Stimulated activated effector memory CD8-positive, alpha-beta T cell treated with anti-CD3 and anti-CD28 coated beads, Interleukin-12 subunit alpha, Interleukin-12 subunit beta, amount 100 ng/mL, for 72 hours (primary cell): ENCODE measurements at places on chromosomes 2 and 18.

DNA sequence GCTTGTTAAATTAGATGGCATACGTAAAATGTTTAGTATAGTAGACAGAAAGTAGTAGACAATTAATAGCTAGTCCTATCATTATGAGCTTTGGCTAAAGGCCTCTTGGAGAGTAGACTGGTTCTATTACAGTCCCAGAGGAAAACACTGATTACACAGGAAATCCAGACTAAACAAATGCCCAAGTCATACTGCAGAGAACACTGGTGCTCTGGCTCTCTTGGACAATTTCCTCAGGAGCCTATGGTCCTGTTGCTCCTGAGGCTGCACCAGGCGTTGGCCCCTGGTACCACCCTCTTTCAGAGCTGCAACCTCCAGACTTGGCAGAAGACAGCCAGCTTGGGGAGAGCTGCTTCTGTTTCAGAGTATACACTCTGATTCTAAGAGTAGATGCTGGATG is 41.8 kb downstream of the STAT1 start:
- no peak for DNase-seq

DNA sequence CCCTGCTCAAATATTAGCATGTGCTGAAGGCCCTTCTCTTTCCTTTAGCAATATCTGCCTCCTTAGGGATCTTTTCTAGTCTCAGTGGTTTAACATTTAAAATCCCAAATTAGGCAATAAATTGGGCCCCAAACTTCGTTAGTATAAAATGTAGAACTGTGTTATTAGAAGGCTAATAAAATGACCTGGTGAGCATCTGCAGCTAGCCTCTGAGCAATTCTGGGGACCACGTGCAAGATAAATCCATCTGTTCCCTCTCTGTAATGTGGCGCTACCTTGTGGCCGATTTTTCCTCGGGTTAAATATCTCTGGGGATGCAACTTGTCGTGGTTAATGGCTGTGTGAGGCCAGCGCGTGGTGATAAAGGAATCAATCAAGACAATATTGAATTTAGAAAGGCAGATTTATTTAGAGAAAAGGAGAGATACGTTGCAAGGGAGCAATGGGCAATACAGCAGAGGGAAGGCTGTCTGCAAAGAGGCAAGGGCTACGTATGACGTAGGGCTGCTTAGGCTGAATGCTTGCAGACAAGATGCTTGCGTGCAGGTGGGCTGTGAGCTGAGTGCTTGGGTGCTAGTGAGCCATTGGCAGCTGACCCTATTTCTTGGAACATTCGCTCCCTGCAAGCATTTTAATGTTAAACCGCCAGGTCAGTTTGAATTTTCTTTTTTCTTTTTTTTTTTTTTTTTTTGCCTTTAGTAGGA is 18.5 kb upstream of the IL36G start:
- DNase-seq, result peak; percentile 26

GRCh38 chr2:229815342-229815741 is 101.0 kb upstream of the DNER start:
- no peak for DNase-seq

DNA sequence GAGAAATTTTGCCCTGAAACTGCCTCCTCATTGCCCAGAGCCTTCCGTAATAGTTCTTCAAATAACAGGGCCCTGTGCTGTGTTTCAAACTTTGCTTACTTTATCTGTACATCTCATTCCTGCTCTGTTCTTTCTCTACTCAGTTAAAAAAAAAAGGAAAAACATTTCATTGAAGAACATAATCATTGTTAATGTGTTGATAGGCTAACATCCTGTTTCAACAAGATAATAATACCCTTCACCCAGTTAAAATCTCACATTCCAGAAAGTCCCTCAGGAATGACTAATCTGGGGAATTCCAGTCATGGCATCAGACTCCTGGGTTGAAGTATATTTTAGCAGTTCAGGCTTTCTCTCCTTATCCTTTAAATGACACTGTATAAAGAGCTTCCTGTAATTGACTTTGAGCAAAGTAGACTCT is 45.6 kb upstream of the ITGAV start:
- DNase-seq, result no peak

GRCh38 chr2:62409442-62409841 is 96.6 kb downstream of the TMEM17 start:
- no peak for DNase-seq

DNA sequence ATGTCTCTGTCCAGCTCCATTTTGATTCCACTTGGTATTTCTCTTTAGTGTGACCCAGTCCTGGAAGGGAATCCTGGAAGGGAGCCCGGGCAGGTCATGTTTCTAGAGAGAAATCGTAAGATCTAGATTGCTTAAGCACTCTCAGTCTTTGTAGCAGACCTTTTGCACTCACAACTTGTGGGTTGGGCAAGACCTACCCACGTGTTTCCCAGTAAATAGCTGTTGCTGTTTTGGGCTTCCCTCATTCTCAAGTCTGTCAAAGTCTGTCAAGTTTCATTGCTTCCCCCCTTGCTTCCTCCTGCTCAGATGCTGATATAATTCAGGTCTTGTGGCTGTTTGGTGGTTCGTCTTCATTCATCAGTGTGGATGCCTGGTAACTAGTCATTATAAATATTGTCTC is 17.4 kb upstream of the NEMP2 start:
- no peak for DNase-seq

- DNase-seq, result peak; percentile 42
Observed at GRCh38 chr18:61975526-61976326, 82.9 kb upstream of the RNF152 start.
